Nephron progenitor cell (in vitro differentiated cells): ENCODE measurements at places on chromosomes 16 and 17.

GRCh38 chr16:54437921-54438320, 151.3 kb upstream of the IRX3 start:
- no peak for DNase-seq

GRCh38 chr16:11225677-11226549, 30.1 kb downstream of the SOCS1 start:
- no peak for DNase-seq

DNA sequence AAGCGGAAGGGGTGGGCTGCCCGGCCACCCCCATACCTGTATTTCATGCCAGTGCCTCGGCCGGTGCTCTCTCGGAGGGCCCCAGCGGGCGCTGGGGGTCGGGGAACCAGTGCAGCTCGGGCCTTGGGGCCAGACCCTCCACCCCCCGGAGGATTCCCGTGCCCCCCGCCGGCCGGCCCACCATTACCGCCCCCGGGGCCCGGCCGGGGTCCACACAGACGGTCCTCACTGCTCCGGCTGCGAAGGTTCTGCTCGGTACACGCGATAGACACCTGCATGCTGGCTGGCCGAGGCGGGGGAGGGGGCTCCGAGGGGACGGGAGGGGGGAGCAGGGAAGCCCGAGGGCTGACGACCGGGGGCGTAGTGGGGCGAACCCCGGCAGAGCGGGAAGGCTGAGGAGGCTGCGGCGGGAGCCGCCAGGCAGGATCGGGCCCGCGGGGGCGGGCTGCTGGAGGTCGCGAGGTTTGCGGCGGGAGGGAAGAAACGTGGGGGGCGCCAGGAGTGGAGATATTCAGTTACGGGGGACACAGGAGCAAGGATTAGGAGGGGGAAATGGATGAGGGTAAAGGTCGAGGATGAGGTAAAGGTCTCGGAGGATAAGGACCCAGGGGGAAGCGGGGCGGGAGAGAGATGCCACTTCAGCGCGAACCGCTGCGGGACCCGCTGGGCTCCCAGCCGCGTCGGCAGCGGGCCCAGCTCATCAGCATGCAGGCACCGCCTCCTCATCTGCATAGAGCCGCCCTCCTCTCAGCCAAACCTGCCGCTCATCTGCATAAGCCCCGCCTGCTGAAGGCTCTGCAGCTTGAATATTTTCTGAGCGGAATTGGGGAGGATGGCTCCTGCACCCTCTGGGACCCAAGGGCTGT, at the start of gene KCNAB3:
Gene KCNAB3, minus strand, starts transcription at position 699 of the 866 bp plus-strand sequence. Its CDS starts 421 bp downstream, at position 278.
- peak; percentile 86 for DNase-seq

- DNase-seq: no peak
These were observed 3.6 kb upstream of the MMP15 start for GRCh38 chr16:58021661-58022551.

- DNase-seq: peak; percentile 24
These were observed 810 bp upstream of the GAN start for GRCh38 chr16:81313701-81314602.

- peak; percentile 62 for DNase-seq
These were observed 105.2 kb downstream of the RPTOR start for GRCh38 chr17:80649672-80650330.

GRCh38 chr17:1366234-1366633, 33.8 kb downstream of the YWHAE start:
- DNase-seq: no peak

DNA sequence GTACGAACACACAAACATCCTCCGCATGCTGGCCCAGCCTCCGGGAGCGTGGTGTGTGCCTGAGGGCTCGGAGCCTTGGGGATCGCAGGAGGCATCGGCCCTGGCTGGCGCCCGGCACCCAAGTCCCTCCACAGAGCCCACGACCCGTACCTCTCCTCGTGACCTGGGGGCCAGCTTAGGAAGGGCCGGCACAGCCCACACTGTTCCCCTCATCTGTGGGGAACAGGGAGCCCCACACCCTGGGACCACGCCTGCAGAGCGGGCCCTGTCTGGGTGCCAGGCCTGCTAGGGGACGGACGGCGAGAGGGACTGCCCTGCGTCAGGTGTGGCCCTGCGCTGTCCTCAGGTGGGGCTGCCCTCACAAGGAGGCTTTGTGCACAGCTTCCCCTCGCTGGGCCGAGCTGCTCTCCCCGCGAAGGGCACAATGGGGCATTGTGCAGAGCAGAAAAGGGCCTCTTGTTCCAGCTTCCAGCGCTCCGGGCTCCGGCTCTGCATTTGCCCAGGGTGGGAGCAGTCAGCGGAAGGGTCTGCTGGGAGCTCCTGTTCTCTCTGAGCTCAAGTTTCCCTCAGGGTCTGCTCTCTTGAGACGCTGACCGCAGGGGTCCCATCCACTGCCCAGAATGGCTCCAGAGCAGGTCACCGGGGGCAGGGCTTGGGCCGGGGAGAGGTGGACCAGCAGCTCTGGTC, 1.7 kb upstream of the LMF1 start:
- DNase-seq: no peak

DNA sequence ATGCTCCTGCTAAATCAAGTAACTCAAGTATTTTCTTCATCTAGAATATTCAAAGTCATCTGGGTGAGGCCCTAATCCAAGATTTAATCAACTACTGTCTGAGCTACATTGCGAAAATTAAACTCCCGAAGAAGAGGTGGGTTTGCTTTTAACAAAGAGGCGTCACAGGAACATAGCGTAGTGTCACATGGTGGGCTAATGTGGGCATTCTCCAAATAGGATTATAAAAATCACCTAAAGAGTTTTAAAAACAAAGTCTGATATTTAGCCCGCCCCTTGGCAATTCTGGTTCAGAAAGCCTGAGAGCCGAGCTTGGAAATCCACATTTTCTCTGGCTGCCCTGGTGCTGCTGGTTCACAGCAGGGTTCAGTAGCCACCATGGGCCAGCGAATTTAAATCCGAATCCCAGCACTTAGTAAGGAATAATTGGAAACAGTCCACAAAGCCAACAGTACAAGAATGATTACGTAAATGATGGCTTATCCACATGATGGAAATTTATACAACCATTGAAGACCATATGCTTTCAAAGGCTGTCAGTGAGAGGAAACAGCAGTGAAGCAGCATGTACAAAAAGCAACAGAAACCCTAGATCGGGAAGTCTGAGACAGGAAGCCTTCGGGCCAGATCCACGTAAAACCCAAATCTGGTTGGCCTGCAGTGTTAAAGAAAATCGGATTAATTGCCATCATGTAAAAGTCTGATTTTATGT, 8.8 kb downstream of the PMM2 start:
- DNase-seq: no peak

GRCh38 chr17:2894782-2895181, 98.5 kb downstream of the RAP1GAP2 start:
- no peak for DNase-seq

DNA sequence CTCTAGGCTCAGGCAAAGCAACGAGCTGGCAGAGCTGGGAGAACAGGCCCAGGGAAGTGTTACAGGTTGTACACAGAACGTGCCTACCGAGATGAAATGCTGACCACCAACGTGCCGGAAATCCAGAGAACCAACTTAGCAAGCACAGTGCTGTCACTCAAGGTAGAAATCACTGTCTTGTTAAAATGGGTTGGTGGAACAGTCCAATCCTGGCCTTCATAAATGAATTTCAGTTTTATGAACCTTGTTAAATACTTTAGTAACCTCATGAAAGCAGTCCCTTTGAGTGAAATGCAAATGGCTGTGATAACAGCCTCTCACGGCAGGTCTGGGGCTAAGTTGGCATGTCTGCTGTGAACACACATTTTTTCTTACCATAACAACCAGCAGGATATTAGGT, 29.0 kb downstream of the ETV4 start:
- no peak for DNase-seq

- no peak for DNase-seq
These were observed 732 bp downstream of the PNPO start for GRCh38 chr17:47942096-47942510.

DNA sequence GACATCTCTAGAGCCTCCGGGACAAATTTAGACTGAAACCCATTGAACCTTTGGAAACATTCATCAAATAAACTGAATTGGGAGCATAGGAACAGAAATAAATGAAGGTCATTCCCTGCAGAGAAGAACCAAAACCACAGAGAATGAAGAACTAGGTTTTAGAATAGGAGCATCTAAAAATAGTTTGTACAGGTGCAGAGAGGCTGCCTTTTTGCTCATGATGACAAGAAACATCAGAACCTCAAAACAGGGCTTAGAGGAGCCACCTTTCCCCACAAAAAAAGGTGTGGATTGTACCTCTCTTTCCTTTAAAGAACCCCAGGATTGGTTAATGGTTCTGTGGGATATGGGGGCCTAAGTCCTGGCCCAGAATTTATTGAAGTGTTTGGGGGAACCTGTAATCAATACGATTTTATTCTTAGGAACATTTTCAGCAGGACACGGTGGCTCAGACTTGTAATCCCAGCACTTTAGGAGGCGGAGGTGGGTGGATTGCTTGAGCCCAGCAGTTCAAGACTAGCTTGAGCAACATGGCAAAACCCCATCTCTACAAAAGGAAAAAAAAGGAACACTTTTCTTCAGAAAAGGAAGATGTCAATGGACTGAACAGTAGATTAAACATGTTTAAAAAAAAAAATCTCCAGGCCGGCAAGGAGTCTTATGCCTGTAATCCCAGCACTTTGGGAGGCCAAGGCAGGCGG, 37.7 kb upstream of the SLC47A1 start:
- DNase-seq: no peak

DNA sequence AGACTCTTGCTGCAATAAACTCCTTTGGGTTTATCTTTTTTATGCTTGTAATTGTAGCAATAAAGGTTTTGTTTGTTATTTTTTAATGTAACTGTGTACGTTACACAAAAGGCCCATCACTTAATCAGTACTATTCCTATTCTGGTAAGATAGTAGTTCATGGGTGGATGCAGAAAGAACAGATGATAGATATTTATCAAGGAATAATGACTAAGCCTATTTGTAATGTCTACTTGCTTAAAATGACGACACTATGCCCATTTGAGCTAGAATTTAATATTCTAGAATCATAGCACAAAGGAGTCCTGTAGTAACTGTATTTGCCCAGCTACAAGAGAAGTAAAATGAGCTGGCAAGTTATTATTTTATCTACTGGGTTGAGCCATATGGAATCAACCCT, 235.4 kb upstream of the DYNLRB2 start:
- DNase-seq: no peak

- DNase-seq: no peak
These were observed 30.6 kb downstream of the MAP2K6 start for GRCh38 chr17:69445132-69445531.

DNA sequence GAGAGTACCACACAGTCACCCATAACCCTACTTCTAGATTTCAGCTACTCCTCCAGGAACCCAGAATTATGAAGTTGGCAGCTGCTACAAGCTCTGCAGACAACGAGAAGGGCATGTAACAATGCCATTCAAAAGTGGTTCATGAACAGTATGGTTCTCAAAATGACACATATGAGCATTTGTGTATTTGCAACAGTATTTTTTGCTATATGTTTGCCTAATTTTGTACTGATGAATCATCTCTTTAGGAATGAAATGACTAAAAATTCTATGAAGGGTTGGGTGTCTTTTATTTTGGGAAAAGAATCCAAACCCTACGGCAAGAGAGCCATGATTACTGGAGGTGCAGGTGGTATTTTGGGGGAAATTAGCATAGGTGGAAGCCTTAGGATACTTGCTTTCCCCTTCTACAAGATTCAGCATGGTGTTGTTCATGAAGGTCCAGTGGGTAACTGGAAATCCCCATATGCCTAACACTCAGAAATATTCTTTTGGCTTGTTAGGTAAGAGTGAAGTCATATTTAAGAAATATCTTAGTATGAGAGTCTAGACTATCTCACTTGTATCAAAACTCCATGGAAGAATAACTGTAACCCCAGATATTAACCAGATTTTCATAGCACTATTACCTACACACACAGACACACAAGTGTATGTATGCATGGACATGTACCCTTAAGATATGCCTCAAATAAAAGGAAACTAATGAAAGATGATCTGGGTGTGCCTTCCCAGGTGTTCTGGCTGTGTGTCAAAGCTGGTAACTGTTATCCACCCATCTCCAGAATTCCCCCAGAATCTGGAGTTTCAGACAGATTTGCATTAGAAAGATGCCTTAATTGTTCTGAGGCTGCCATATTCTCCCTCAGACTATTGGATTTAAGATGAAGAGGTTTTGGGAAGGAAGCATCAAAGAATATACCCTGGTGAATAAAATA, 688.2 kb upstream of the SOX9 start:
- DNase-seq: no peak

DNA sequence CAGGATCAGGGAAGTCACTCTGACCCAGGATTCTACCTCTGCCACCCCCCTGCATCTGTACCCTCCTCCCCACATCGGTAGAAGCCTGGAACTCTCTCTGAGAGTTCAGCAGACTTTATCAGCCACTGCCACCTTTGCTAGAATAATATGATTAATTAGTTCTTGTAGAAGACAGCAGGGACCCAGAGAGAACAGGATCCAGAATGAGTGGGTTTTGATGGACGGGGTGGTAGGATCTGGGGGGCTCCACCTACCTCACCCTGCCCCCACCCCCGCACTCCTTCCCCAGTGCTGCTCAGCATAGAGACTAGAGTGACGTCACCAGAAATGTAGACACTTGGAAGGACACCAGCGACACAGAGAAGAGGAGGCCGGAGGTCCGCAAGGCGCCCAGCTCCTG, 33.5 kb downstream of the ABCC6 start:
- no peak for DNase-seq

GRCh38 chr17:5365831-5366230, 53.6 kb downstream of the NUP88 start:
- DNase-seq: no peak

DNA sequence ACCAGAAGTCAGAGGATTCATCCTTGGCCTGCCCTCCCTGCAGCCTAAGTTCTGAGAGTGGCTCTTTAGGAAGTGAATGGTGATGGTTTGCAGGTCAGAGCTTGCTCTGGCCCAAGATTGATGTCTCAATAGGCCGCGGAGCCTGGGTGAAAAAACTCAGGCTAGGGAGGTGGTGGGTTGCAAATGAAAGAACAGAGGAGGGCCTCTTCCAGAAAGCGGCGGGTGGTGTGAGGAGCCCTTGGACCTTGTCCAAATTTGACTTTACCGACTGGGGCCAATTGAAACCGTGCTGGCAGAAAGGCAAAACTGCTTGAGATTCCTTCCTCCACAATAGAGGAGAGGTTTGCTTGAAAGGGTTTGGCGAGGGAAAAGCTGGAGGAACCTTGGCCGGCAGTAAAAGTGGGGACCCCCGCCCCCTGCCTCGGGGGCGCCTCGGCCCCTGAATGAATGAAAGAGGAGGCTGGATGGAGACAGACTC, 331.3 kb downstream of the SEC14L1 start:
- DNase-seq: no peak

DNA sequence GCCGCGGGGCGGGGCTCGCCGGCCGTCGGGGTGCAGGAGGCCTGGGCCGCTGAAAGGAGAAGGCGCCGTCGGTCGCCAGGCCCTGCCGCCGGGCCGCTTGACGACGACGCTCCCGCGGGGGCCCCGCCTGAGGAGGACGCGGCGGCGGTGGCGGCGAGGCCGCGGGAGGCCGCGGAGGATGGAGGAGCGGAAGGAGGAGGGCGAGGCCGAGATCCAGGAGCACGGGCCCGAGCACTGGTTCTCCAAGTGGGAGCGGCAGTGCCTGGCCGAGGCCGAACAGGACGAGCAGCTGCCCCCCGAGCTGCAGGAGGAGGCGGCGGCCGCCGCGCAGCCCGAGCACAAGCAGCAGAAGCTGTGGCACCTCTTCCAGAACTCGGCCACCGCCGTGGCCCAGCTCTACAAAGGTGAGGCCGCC, 430 bp downstream of the HAPSTR1 start:
- DNase-seq: no peak

- DNase-seq: no peak
These were observed 17.7 kb downstream of the POLR3E start for GRCh38 chr16:22314661-22315626.
